ENCODE measurements at places on chromosomes 1 and 21.

- no peak for DNase-seq
These were observed 177.9 kb downstream of the IGSF21 start for GRCh38 chr1:18285538-18285924.

- no peak for DNase-seq
These were observed 133.3 kb upstream of the COA6 start for GRCh38 chr1:234239936-234240335.

GRCh38 chr1:30420519-30421050 lies 302.8 kb downstream of the MATN1 start:
- no peak for DNase-seq

GRCh38 chr1:31587720-31588423 lies 11.6 kb downstream of the TINAGL1 start:
- DNase-seq: no peak

GRCh38 chr1:30916296-30916695 lies 7.7 kb upstream of the SDC3 start:
- no peak for DNase-seq

GRCh38 chr1:92923664-92924063 lies 37.6 kb downstream of the DIPK1A start:
- peak; percentile 76 for DNase-seq

DNA sequence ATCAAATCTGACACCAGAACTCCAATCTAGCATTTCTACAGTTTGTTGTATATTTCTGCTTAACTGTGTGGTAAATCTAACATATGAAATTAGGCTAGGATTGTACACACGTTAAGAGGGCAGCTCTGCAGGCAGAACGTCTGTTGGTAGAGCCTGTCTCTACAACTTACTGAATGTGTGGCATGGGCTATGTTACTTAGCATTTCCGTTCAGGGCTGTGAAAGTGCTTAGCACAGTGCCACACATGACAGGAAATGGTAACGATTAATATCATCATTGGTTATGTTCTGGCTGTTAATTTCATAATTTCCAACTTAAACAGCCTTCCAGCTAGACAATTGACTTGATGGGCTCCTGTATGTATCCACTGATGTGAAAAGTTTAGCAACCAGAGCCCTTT lies 9.6 kb upstream of the C8B start:
- no peak for DNase-seq

- DNase-seq: no peak
These were observed 255.9 kb downstream of the LMO4 start for GRCh38 chr1:87584586-87584985.

DNA sequence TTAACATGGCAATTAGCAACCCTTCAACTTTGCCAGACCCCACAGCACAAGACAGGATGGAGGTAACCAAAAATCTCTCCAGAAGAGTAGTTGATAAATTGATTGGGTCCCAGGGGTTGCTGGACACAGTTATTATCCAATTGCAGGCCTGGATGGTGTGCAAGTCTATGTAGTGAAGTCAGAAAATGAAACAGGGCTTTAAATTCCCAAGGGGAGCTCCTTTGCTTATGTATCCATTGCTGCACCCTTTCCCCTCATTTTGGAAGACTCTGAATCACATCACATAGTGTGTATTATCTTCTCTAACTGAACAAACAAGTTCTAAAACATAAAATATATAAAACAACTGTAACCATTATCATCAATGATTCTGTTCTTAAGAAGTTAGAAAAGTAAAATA lies 550.2 kb downstream of the LMO4 start:
- DNase-seq: peak; percentile 48

DNA sequence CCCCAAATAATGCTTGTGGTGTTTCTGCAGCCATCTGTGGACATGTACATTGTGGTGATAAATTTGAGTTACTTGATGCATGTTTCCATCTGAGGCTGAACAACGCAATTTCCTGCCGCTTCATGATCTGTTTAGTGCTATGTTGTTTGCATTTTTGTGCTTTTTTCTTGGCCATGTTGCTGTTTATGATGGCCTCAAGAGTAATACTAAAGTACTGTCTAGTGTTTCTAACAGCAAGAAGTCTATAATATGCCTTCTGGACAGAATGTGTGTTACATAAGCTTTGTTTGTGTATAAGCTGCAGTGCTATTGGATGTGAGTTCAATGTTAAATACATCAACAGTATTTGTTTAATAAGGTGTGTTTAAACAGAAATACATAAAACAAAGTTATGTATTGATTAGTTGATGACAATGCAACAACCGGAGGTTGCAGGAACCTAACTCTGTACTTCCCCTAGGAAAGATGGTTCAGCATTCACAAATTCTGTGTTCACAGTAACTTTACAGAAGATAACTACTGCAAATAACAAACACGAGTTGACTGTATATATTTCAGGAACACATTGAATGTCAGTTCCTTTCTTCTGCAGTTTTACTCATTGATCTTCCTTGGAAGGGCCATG lies 114.8 kb upstream of the USP24 start:
- peak; percentile 23 for DNase-seq

GRCh38 chr1:77545970-77546369 lies 136.5 kb downstream of the ZZZ3 start:
- DNase-seq: no peak
